ENCODE measurements at places on chromosomes 2 and 18.

GRCh38 chr2:96730212-96730611 is 9.7 kb downstream of the LMAN2L start:
- no peak for DNase-seq

- DNase-seq: no peak
These were observed 138.2 kb upstream of the NFATC1 start for GRCh38 chr18:79257480-79257879.

GRCh38 chr18:24995755-24996154 is 356.2 kb downstream of the ZNF521 start:
- DNase-seq: no peak

DNA sequence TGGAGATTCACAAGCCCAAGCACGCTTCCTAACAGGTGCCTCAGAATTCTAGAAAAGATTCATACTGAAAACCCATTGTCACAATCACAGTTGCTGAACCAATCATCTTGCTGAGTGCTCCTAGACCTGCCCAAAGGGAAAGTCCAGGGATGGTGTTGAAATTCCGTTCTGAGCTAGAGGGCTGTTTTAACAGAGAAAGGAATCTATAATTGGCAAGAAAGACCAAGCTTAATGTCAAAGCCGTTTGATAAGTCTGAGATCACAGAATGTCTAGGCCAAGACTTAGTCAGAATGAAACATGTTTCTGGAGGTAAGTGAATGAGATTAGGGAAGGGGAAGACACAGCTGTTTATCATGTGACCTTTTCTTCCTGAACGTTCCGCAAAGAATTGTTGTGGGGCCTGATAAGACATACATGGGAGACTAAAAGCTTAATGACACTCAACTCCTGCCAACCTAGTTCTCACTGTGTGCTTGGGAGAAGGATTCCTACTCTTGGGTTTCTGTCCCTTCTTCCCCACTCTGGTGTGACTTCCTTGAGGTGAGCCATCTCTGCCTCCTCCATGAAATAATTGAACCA is 27.5 kb downstream of the PMAIP1 start:
- no peak for DNase-seq

- no peak for DNase-seq
These were observed 1639.1 kb downstream of the SUCLG1 start for GRCh38 chr2:82819951-82820350.

GRCh38 chr18:7605705-7606104 is 38.6 kb downstream of the PTPRM start:
- DNase-seq: no peak
